ENCODE measurements at places on chromosomes 6 and 20. TPM values are rescaled to one million over a fixed set of nuclear protein-coding genes. Genes with fewer than 3 reads are reported as not detected.

DNA sequence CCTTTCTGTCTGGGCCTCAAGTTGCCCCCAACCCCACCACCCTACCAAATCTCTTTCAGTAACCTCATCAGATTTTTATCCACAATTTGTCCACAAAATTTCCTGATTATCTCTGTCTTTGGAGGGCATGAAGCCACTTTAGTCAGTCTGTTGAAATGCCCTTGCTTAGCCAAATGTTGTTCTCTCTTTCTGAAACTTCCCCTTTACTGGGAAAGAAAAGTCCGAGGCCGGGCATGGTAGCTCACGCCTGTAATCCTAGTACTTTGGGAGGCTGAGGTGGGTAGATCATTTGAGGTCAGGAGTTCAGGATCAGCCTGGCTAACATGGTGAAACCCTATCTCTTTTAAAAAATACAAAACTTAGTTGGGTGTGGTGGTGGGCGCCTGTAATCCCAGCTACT, 33.8 kb downstream of the TOMM6 start:
- DNase-seq: no peak
- H3K4me3 ChIP-seq: no peak overlapping the region
- no peaks in the 10 kb centered on the region for H3K4me1 ChIP-seq

- H3K36me3 ChIP-seq: no peaks in the 10 kb centered on the region
- H3K4me3 ChIP-seq: no peak overlapping the region
- no peak overlapping the region for H3K27ac ChIP-seq
- no peaks in the 10 kb centered on the region for H3K27me3 ChIP-seq
- no peaks in the 10 kb centered on the region for H3K4me1 ChIP-seq
- no peak for DNase-seq
Measured at GRCh38 chr6:152054441-152054840, 247.0 kb downstream of the ESR1 start.

The RGS17 gene
- not detected for polyA plus RNA-seq

- H3K27me3 ChIP-seq: no peaks in the 10 kb centered on the region
- no peak overlapping the region for H3K4me3 ChIP-seq
- no peak for DNase-seq
- H3K36me3 ChIP-seq: no peaks in the 10 kb centered on the region
- H3K27ac ChIP-seq: no peak overlapping the region
- H3K4me1 ChIP-seq: no peaks in the 10 kb centered on the region
Measured at GRCh38 chr20:51750770-51751388, 17.3 kb downstream of the ATP9A start.

DNA sequence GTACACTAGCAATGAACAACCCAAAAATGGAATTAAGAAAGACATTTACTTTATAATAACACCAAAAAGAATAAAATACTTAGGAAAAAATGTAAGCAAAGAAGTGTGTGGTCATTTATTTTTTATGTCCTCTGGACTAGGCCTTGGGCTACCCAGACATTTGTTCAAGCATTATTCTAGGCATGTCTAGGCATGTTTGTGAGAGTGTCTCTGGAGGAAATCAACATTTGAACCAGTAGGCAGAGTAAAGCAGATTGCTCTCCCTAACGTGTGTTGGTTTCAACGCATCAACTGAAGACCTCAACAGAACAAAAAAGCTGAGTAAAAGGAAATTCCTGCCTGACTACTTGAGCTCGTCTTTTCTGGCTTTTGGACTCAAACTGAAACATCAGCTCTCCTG, 84.5 kb downstream of the ANKEF1 start:
- H3K4me1 ChIP-seq: no peaks in the 10 kb centered on the region
- H3K36me3 ChIP-seq: no peaks in the 10 kb centered on the region
- no peak overlapping the region for H3K4me3 ChIP-seq
- no peaks in the 10 kb centered on the region for H3K27me3 ChIP-seq

DNA sequence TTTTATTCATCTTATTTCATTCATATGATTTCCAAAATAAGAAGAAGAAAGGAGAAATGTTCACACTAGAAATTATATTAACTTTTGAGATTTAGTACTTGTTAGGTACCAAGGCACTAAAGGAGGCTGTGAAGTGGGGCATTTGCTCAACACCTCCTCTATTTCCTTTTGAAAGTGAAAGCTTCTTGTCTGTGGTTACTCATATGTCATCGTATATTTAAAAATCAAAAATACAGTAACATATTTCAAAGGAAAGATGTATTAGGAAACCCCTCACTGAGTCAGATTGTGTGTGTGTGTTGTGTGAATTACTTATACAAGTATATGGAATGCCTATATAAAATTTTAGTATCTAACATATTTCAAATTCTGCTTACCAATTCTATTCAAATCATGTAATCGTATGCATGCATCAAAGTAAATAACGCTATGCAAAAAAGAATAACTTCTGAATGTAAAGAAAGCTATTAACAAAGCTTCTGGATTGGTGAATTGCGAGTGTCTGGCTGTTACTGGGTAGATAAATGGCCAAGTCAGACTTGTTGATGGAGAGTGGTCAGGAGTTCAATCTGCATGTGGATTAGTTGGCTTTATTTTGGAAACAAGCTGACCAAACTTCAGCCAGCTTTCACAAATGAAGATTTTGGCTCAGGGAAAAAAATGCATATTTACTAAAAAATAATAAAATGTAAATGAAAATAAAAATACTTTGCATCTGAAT, 70.9 kb downstream of the PACRG start:
- H3K27me3 ChIP-seq: no peaks in the 10 kb centered on the region
- DNase-seq: no peak
- no peak overlapping the region for H3K27ac ChIP-seq
- H3K36me3 ChIP-seq: no peaks in the 10 kb centered on the region
- no peaks in the 10 kb centered on the region for H3K4me1 ChIP-seq

DNA sequence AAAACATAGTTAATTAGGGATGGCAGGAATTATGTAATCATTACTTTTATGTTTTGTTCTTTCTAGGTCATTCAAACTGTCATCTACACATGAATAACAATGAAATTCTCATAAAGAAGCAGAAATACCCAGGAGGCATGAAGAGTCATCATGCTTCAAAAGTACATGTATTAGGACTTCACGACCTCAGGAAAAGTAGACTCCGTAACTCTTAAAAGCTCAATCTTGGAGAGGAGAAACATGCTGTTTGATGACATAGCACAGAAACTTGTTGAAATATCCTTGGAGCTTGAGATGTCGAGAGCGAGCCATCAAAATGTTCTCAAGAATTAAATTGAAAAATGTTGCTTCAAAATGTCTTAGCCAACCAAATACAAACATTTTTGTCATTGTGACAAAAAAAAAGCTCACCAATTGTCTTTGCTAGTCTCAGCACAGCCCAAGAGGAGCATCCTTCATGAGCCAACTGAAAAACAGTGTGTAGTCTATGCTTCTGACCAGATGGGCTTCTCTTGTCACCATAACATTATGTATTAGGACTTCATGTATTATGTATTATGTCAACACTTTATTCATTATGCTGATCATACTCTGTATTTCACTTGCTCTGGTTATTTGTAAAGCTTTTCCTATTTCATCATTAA, 28.2 kb upstream of the ANKEF1 start:
- H3K4me1 ChIP-seq: no peaks in the 10 kb centered on the region
- no peak overlapping the region for H3K4me3 ChIP-seq
- H3K36me3 ChIP-seq: no peaks in the 10 kb centered on the region

DNA sequence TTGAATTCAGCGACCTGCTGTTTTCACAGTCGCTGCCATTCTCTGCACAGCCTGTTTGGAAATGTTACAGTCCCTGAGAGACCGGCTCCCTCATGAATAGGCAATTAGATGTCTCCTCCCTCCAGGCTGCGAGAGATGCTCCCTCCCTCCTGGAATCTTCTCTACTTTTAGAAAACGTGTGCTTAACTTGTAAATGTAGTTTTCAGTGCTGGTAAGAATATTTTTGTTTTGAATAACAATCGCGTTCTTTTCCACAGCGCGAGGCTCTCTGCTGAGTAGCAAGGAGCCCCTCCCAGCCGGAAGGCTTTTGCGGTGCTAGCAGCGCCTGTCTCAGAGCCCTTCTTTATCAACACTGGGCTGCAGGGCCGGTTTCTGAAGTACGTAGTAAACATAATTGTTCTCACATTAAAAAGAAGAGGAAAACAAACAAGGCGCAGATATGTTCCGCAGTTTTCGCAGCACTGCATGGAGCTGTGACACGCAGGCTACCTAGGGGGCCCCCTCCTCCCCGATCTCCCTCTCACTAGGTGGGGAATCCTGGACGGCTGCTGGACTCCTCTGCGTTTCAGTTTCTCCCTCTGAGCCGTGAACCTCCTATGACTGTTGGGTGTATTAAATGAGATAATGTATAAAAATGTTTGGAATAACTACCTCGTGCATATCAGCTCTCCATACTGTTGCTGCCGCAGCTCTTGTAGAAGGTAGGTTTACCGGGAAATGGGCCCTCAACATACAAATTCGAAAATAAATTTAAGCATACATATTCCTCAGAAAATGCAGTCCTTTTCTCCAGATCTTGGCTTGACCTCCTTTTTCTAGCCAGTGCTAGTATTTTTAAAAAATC, 79.0 kb upstream of the SPACA1 start:
- no peaks in the 10 kb centered on the region for H3K27me3 ChIP-seq
- no peak overlapping the region for H3K4me3 ChIP-seq
- no peaks in the 10 kb centered on the region for H3K4me1 ChIP-seq
- no peak for DNase-seq
- H3K36me3 ChIP-seq: no peaks in the 10 kb centered on the region

DNA sequence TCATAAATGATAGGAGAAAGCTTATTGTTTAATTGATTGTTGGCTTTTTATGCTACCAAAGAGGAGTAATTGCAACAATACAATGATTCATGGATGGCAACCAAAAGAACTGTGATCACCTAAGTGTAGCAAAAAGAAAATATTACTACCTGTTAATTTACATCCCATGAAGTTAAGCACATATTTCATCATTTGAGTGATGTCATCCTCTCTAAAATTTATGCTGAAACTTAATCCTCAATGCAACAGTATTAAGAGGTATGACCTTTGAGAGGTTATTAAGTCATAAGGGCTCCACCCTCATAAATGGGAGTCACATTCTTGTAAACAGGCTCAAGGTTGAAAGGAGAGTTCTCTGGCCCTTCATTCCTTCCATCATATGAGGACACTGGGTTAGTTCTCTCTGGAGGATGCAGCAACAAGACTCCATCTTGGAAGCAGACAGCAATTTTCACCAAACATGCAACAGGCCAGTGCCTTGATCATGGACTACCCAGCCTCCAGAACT, 190.6 kb upstream of the GRIK2 start:
- DNase-seq: no peak
- no peaks in the 10 kb centered on the region for H3K36me3 ChIP-seq
- H3K27me3 ChIP-seq: no peaks in the 10 kb centered on the region
- no peak overlapping the region for H3K27ac ChIP-seq

GRCh38 chr6:4280707-4281106, 145.3 kb upstream of the ECI2 start:
- H3K27me3 ChIP-seq: no peaks in the 10 kb centered on the region
- no peak for DNase-seq
- no peak overlapping the region for H3K4me3 ChIP-seq
- H3K36me3 ChIP-seq: no peaks in the 10 kb centered on the region

DNA sequence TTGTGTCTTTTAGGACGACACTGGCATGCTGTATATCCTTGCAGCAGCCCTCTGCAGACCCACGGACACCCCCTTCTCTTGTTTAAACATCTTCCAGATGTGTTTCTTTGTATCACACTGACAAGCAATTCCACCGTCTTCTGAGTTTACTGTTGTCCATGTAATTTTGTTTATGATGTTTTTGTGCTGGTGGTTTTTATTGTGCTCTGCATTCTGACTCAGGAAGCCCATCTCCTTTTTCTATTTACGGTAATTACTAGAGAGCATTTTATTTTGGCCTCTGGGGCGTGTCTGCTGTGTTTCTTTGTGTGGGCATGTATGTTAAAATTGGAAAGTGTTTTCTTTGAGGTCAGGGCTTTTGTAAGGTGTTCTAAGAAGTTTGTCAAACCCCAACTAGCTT, 111.9 kb downstream of the JARID2 start:
- DNase-seq: no peak
- H3K27me3 ChIP-seq: no peaks in the 10 kb centered on the region
- H3K27ac ChIP-seq: no peak overlapping the region
- H3K36me3 ChIP-seq: no peaks in the 10 kb centered on the region
- H3K4me3 ChIP-seq: no peak overlapping the region

DNA sequence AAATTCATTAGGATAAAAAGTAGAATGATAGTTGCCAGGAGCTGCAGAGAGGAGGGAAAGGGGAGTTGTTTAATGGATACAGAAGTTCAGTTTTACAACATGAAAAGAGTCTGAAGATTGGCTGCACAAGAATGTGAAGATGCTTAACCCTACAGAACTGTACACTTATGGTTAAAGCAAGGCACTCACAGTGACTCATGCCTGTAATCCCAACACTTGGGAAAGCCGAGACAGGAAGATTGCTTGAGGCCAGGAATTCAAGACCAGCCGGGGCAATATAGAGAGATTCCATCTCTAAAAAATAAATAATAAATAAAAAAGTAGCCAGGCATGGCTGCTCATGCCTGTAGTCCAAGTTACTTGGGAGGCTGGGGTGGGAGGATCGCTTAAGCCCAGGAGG, 174.0 kb downstream of the TASP1 start:
- H3K36me3 ChIP-seq: no peaks in the 10 kb centered on the region
- DNase-seq: no peak
- H3K27ac ChIP-seq: no peak overlapping the region
- no peaks in the 10 kb centered on the region for H3K27me3 ChIP-seq

DNA sequence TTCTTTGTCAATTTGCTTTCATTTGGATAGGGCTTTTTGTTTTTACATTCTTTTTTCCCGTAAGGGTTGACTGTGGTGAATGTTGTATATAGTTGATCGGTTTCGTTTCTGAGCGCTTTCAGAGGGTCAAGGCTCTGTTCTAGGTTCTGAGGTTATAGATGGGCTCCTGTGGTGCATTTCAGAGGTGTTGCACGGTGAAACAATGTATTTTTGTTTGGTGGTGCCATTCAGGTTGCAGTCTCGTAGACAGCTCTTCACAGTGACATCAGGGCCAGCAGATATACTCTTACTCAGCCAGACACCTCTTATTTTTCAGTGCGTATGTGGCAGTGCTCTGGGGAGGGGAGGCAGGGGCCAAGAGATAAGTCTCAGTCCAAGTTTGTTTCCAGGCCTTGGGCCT, 72.1 kb downstream of the SNAP91 start:
- no peaks in the 10 kb centered on the region for H3K4me1 ChIP-seq
- no peak overlapping the region for H3K4me3 ChIP-seq
- H3K27me3 ChIP-seq: no peaks in the 10 kb centered on the region
- no peak overlapping the region for H3K27ac ChIP-seq
- no peaks in the 10 kb centered on the region for H3K36me3 ChIP-seq
- DNase-seq: no peak

DNA sequence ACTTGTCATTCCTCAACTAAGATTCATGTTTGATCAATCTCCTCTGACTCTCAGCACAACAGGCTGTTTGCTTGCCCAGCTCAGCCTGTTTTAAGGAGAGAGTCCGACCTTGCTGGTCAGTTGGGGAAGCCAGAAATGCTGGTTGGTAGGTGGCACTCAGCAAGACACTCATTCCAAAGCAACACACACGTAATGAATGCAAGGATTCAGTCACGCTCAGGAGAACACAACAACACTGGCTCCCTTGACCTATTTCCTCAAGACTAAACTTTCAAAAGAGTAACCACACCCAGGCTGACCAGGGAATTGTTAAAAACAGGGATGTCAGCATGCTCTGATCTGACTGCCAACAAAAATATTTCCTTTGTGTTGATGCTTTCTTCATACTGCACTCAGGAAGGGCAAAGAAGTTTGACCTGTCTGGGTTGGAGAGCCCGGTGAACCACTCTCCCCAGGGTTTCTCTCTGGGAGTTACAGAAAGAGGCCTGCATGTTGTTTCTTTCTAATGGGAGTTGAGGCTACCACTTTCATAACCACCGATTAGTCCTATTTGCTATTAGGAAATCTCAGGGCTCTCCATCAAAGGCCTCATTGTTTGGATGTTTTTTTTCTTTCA, 25.6 kb upstream of the PREP start:
- no peaks in the 10 kb centered on the region for H3K27me3 ChIP-seq
- DNase-seq: no peak
- H3K36me3 ChIP-seq: no peaks in the 10 kb centered on the region
- H3K4me1 ChIP-seq: no peaks in the 10 kb centered on the region
- H3K4me3 ChIP-seq: no peak overlapping the region
- H3K27ac ChIP-seq: no peak overlapping the region
